Muscle of back (tissue), 13 donors: ENCODE measurements at places on chromosomes 7 and 10.

GRCh38 chr10:44674536-44675386 is 236.4 kb upstream of the TMEM72 start:
- no peak for DNase-seq

DNA sequence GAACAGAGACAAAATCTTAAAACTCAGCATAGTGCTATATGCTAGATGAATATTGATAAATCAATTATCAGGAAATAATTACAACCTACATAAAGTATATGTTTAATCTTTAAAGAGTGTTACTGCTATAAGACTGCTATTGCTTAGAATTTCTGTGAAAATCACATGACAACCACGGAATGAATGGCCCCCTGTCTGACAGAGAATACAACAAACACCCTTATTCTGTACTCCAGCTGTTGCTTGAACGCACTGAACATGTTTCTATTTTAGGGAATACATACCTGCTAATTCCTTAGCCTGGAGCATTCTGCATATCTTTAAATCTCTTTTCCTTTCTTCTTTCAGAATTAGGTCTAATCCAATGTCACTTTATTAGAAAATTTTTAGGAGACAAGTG is 452.4 kb upstream of the PHF14 start:
- DNase-seq: no peak

- peak; percentile 42 for DNase-seq
These were observed 355.8 kb downstream of the SUGCT start for GRCh38 chr7:40490603-40490924.

- DNase-seq: no peak
These were observed 319.1 kb downstream of the PTEN start for GRCh38 chr10:88182601-88182930.

GRCh38 chr7:138875794-138876193 is 77.8 kb upstream of the ATP6V0A4 start:
- DNase-seq: no peak

DNA sequence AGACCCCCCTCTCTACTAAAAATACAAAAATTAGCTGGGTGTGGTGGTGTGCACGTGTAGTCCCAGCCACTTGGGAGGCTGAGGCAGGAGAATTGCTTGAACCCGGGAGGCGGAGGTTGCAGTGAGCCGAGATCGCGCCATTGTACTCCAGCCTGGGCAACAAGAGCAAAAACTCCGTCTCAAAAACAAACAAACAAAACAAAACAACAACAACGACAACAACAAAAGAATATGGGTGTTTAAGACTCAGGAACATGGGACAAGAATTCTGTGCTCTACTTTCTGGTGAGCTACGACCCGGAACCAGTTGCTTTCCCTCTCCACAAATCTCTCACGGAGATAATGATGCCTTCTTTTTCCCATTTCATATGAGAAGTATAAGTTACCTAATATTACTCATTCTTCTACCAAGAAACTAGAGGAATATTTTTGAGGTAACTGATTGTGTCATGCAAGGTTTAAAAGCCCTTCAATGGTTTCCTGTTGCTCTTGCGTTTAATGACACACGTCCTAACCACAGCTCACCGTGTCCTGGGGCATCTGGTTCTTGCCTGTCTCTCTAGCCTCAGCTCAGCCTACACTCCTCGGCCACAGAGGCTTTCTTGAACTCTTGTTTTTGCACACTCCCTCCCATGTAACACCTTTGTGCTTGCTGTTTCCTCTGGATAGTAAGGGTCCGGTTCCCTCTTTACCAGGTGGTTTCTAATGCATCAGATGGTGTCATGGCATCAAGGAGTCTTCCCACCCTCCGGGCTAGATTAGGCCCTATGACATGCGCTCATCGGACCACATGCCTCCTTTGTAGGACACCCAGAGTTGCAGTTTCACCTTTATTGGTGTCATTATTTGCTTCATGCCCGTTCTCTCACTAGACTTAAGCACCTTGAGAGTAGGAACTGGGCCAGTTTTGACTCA is 67.5 kb downstream of the PFKFB3 start:
- DNase-seq: no peak

- DNase-seq: peak; percentile 50
These were observed 1.8 kb downstream of the KLLN start for GRCh38 chr10:87861566-87861952.

DNA sequence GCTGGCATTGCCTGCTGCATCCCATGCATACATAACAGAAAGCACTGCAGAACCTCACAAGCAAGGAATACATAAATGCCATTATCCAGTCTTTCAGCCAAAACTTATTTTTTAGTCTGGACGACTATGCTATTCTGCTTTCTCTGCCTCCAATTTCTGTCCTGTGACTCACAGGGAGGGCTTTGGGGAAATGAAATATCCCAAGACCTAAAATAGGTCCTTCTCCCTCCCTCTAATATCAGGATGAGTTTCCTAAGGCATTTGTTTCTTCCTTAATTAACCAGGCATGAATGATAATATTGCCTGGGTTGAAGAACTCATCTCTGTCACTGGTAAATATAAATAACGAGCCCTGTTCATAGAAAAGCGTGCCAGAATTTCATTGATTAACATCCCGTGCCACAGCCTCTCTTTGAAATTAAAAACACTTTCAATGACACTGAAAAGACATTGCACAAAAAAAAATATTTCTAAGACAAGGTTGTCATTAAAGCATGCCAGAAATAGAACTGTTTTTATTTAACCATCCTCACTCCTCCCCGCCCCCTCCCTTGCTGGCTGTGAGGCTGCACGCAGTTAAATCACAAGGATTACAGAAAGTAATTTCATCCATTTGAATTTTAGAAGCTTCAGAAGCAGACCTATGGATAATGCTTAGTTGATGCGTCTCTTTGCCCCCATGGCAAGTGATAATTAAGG is 103.0 kb upstream of the ANKRD1 start:
- peak; percentile 51 for DNase-seq

- peak; percentile 66 for DNase-seq
These were observed 123.9 kb downstream of the CACNA2D1 start for GRCh38 chr7:82319674-82320118.

DNA sequence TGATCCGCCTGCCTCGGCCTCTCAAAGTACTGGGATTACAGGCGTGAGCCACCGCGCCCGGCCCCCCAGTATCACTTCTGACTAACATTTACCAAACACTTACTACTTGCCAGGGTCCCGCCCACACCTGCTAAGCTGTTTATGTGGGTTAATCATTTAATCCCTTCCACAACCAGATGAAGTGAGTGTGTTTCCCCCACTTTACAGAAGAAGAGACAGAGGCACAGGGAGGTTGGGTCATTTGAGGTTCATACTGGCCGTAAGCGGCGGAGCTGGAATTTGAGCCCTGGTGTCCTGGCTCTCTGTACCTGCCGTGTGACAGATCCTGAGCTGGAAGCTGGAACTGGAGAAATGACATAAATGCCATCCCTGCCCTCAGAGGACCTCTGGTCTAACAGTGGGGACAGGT is 15.1 kb upstream of the VPS37D start:
- DNase-seq: no peak

GRCh38 chr7:94441138-94441537 is 46.4 kb downstream of the COL1A2 start:
- no peak for DNase-seq

GRCh38 chr7:131359136-131359776 is 31.6 kb downstream of the MKLN1 start:
- no peak for DNase-seq

- DNase-seq: peak; percentile 84
These were observed 6.7 kb downstream of the ATP6V1F start for GRCh38 chr7:128869138-128869943.

DNA sequence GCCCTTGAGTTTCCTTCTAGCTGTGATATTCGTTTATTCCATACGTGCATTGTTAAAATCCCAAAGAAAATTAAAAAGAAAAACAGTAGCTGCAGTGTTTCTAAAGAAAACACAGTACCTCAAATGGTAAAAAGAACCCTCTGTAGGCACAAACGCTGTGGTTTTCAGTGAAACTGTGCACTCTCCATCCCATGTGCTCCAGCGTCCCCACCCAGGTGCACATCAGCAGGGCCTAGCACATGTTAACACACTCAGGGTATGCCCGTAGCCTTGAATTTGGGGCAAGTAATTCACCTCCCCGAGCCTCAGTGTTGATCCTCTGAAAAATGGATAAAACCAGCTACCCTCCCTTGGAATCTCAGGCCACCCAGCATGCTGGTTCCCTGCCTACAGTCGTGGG is 9.5 kb downstream of the SLC18A2 start:
- DNase-seq: no peak

DNA sequence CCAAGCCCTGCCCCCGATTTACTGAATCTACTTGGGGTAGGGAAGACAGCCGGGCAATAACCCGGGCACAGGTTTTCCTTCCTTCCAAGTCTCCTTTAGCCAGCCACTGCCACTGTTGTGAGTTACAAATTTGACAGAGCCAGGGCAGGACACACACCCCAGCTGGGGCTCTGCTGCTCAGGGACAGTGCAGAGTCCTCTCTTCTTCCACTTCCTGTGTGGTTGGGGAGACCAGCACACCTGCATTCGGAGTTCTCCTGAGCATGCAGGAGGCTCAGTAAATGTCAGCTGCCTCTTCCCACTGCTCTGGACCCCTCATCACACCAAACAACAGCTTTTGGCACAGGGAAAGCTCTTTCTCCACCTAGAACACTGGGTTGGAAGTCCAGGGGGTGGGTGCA is 21.3 kb downstream of the CHST15 start:
- DNase-seq: no peak

DNA sequence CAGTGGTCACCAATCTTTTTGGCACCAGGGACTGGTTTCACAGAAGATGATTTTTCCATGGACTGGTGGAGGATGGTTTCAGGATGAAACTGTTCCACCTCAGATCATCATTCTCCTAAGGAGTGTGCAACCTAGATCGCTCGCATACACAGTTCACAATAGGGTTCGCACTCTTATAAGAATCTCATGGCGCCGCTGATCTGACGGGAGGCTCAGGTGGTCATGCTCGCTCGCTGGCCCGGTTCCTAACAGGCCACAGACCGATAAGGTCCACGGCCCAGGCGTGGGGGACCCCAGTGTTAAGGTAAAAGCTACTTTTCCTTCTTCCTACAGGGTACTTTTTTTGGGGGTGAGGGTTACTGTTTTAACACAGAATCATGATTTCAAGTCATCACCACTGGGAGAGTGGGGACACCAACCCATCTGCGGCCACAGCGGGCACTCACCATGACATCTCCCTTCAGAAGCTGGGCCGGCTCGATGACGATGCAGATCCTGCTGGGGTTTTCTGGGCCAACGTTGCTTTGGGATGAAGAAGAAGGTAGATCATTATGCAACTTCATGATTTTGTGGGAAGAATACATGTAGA is 170.5 kb downstream of the TNS3 start:
- DNase-seq: no peak

DNA sequence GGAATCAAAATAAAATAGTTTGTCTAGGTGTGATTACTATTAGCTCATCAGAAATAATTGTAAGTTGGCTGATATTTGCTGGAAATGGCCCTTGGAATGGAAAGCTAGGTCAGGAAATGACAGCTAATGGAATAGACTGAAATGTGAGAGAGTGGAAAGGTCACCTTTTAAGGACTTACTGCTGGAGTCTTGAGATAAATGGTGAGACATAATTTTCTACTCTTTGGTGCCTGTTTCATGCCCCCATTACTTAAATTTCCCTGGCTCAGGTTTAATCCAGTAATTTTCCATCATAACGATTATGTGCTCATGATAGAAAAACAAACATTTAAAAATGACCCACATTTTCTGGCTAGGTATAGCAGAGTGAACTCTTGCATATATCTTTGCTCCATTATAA is 123.6 kb downstream of the ADAM22 start:
- DNase-seq: no peak

- no peak for DNase-seq
These were observed 25.2 kb downstream of the SDK1 start for GRCh38 chr7:3326246-3326645.

GRCh38 chr7:47526466-47526865 is 55.4 kb downstream of the TNS3 start:
- DNase-seq: no peak

GRCh38 chr7:25386311-25386744 is 158.0 kb upstream of the NPVF start:
- DNase-seq: peak; percentile 79

GRCh38 chr10:76918106-76918505 is 719.5 kb downstream of the KCNMA1 start:
- no peak for DNase-seq

GRCh38 chr7:29035044-29035740 is 77.1 kb upstream of the TRIL start:
- no peak for DNase-seq

- no peak for DNase-seq
These were observed 27.3 kb downstream of the ANXA11 start for GRCh38 chr10:80177781-80178636.

GRCh38 chr7:56092789-56093531 is at the start of gene PHKG1:
TSS of gene PHKG1 (minus strand) at chr7:56092952. CDS start at chr7:56088941, 4,011 bp downstream.
- peak; percentile 88 for DNase-seq

- no peak for DNase-seq
These were observed 64.8 kb downstream of the FAM53B start for GRCh38 chr10:124679401-124679800.

- no peak for DNase-seq
These were observed 72.3 kb downstream of the HIBADH start for GRCh38 chr7:27590416-27590815.

DNA sequence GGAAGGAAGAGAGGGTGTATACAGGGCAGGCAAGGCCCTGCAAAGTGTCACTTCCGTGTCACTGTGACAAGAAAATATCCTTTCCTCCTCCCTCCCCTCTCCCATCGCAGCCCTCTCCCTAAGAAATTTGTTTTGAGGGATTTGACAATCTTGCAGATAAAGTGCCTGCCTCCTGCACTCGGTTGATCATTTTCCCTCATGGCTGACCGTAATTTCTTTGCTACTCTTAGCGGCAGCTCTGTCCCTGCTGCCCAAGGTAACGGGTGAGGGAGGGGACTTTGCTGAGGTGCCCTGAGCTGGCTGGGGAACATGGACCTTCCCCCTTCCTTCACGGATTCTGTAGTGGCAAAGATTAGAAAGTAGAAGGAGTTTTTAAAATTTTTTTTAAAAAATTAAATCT is 179.1 kb downstream of the TCF7L2 start:
- DNase-seq: no peak

DNA sequence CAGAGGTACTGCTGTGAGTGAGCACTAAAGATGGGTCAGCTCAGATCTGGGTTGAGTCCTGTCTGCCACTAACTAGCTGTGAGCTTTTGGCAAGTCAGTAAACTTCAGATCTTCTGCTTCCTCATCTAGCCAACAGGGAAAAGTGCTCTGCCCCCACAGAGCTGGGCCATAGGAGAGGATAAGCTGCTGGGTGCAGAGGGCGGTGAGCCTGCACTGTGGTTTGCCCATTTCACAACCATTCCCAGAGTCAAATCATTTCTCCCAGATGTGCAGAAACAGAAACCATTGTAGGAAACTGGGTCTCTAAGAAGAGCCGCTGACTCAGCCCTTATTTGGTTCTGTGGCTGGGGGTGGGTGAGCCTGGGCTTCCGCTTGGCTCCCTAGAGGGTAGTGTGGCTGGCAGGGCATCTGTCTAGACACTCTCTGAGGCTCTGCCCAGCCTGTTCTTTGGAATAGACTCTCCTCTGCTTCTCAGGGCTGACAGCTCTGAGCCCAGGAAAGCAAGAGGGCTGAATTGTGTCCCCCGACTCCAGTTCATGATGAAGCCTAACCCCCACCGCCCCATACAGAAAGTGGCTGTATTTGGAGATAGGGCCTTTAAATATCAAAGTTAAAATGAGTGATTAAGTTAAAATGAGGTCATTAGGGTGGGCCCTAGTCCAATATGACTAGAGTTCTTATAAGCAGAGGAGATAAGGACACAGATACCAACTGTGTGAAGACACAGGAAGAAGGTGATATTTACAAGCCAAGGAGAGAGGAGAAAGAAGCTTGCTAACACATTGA is 29.5 kb upstream of the ARHGAP22 start:
- DNase-seq: peak; percentile 50
